ENCODE measurements at places on chromosomes 4 and X. TPM values are rescaled to one million over a fixed set of nuclear protein-coding genes. Genes with fewer than 3 reads are reported as not detected.
A peak's percentile ranks its signal among the peaks of the same experiment; 100 is the strongest.

Gene UGT2A3
- total RNA-seq = 119 TPM

Gene REELD1
- total RNA-seq = 0.31 TPM

GRCh38 chrX:39133971-39134370, 332.7 kb downstream of the MID1IP1 start:
- DNase-seq = peak; percentile 47

DNA sequence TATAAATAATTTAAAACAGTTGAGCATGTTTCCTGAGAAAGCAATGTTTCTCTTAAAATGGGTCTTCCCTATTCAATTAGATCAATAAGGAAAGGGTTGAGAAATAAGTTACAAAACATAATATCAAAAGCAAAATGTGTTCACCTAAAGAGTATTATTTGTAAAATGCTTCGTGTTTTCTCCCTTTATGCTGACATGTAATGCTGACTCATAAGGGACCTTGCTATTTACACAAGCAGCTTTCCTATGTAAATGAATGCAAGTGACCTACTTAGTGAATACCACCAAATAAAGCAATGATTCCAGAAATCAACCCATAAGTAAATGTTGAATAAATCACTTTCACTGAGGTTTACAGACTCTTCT, 91.5 kb downstream of the ELOVL6 start:
- DNase-seq = no peak

Data from mucosa of descending colon (tissue), 3 donors.